ENCODE measurements at places on chromosomes 6 and 20. TPM values are rescaled to one million over a fixed set of nuclear protein-coding genes. Genes with fewer than 3 reads are reported as not detected.
A peak's percentile ranks its signal among the peaks of the same experiment; 100 is the strongest.

GRCh38 chr6:138031850-138032249 is 75.4 kb downstream of the PERP start:
- no peak for DNase-seq

GRCh38 chr6:139544701-139545057 is 170.2 kb upstream of the CITED2 start:
- no peak for DNase-seq

DNA sequence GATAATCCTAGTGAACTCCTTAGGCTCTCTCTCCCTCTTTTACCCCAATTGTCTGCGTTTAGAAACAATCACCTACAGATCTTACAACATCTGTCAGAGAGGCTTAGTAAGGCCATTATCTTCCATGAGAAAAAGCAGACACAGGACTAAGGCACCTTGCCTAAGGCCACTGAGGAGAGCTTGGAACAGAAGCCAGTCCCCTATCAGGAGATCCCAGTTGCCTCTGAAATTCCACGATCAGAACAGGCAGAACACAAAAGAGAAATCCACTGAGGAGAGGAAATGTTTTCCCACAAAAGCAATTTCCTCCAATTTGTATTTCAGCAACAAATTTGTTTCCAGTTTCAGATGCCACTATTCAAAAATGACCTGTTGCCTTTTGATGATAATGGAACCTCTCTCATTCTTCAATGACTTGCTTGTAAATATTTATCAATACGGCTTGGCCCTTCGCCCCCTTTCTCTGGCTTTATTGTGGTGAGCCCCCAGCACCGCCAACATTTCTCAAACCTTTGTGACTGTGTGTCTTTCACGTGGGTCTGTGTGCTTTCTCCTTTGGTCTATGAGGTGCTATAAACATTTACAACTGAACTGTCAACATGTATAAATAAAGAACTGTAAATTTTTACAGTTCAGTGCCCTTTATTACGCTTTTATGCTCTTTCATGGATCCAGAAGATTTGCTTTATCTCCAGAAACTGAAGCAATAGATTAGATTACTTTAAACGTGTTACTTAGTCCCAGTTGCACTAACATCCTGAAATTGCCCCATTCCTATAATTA is 187.8 kb upstream of the PHACTR1 start:
- DNase-seq, result peak; percentile 14

DNA sequence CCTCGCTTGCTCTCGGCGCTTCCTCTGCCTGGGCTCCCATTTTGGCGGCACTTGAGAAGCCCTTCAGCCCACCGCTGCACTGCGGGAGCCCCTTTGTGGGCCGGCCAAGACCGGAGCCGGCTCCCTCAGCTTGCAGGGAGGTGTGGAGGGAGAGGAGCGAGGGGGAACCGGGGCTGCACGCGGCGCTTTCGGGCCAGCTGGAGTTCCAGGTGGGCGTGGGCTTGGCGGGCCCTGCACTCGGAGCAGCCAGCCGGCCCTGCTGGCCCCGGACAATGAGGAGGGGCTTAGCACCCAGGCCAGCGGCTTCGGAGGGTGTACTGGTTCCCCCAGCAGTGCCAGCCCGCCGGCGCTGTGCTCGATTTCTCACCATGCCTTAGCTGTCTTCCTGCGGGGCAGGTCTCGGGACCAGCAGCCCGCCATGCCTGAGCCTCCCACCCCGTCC is 10.2 kb upstream of the SRPK1 start:
- DNase-seq, result no peak

GRCh38 chr20:17431621-17432364 is 99.4 kb downstream of the BFSP1 start:
- peak; percentile 51 for DNase-seq

DNA sequence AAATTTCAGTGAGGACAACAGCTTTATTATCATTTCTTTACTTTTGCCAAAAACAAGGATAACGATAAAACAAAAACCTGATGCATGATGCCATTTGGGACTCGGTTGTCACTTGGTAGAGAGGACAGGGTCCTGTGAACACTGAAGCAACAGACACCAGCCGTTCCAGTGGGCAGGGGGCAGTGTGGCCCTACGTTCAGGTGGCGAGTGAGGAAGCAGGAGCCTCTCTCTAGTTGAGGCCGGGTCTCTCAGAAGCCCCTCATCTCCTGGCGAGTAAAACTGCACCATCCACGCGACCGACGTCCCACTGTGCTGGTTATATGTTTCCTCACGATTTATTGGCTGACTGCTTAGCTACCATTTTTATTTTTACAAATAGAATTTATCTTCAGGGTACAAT is 231.6 kb downstream of the THBS2 start:
- no peak for DNase-seq

Gene ARMH2
- not detected for total RNA-seq

DNA sequence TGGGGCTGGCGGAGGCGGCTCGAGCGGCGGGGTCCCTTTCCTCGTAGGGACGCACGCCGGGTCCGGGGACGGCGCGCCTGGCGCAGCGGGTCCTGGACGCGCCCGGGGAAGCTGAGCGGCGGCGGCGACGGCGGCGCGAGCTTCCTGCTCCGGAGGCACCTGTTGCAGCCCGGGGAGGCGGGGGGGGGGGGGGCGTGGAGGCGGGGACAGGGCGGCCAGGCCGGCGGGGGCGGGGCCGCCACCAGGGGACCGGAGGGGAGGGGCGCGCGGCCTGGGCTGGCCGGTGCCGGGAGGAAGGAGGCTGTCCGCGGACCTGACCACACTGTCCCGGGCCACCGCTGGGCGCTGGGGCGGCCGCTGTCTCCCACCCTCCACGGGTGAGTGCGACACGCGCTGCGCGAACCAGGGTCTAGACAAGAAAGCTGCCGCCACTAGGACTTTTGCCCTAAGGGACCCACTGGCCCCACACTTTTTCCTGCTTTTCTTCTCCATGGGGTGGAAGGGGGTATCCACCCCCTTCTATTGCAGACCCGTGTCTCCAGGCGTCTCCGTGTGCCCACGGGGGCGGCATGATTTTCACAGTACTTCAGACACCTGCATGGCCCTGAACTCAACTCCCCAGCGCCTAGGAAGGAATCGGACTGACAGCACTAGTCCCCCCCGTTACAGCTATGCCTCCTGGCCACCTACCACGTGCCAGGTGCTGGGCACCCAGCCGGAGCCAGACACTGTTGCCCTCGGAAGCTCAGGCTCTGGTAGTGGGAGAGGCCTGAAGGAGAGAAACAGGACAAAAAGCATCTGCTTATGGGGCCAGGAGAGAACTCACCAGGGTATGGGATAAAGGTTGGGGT is at the start of gene NFATC2:
NFATC2 (minus strand) TSS at position 149 of the 851 bp plus-strand sequence. CDS start 220 bp downstream, outside the sequence.
- DNase-seq, result peak; percentile 85

DNA sequence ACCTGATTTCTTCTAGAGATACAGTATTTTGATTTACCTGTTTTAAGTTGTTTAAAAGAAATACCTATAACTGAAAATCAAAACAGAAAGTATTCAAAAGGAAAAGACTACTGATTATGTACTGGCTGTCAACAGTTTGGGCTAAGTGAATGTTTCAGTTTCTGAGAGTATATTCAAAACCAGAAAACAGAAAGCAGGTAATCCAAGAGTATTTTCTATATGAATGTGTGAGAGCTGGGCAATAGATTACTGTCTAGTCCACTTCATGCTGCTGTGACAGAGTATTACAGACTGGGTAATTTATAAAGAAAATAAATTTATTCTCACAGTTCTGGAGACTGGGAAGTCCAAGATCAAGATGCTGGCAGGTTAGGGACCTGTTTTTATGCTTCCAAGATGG is 261.0 kb downstream of the ARHGAP18 start:
- DNase-seq, result no peak

GRCh38 chr20:11521476-11522365 is 396.0 kb upstream of the BTBD3 start:
- DNase-seq, result no peak

Gene DUSP22
- total RNA-seq, result 24.2 TPM

GRCh38 chr6:168309183-168309582 is 10.4 kb downstream of the DACT2 start:
- no peak for DNase-seq

Gene PRL
- not detected for total RNA-seq

Gene LY6G6C
- not detected for total RNA-seq

Gene CST1
- not detected for total RNA-seq

Gene PARD6B
- total RNA-seq, result 28.5 TPM

DNA sequence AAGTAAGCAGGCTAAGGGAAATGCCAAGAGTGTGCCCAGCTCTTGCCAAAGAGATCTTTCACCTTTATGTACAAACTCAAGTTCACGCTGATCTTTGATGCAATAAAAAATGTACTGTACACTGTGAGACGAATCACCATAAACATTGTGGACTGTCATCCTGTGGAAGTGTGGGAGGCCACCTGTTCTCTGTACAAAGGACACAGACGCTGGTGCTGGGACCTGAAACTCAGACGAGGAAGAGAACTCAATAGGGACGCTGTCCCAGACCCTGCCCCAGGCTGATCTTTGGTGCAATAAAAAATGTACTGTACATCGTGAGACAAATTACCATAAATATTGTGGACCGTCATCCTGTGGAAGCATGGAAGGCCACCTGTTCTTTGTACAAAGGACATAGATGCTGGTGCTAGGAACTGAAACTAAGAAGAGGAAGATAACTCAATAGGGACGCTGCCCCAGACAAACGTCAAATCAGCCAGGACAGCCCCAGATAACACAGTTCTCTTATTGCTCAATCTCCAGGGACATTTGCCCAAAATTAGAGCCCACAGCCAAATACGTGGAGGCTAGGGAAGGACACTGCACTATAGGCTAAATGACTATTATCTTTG is 312.7 kb upstream of the SGK1 start:
- no peak for DNase-seq

- no peak for DNase-seq
These were observed 25.8 kb downstream of the CAP2 start for GRCh38 chr6:17419189-17419575.

DNA sequence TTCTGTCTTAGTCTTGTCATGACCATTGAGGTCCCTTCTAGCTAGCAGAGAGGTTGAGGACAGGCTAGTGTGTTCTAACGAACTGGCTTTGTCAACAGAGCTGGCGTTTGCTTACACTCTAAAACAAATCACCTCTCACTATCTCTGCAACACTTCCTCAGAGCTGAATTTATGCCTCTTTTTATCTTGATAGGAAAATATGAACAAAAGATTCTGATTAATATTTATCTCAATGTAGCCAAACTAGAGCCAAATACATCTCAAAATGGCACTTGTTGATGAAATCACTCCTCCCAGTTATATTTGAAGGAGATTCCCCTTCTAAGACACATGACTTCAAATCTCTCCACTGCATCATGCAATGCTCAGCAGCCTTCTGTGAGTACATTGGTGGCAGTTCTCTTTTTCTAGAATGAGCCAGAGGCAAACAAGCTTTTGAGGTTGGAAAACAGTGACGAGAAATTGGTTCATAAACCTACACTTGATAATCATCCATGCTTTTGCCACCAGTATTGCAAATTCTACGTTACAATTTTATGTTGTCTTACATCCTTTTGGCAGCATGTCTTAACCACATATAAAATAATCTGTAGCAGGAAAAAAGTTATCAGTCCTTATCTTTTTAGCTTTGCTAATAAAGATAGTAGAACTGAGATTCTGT is 615.7 kb upstream of the CITED2 start:
- no peak for DNase-seq

- no peak for DNase-seq
These were observed 35.9 kb downstream of the ATP9A start for GRCh38 chr20:51732096-51732791.

GRCh38 chr20:53302695-53303412 is 290.8 kb downstream of the ZNF217 start:
- no peak for DNase-seq

DNA sequence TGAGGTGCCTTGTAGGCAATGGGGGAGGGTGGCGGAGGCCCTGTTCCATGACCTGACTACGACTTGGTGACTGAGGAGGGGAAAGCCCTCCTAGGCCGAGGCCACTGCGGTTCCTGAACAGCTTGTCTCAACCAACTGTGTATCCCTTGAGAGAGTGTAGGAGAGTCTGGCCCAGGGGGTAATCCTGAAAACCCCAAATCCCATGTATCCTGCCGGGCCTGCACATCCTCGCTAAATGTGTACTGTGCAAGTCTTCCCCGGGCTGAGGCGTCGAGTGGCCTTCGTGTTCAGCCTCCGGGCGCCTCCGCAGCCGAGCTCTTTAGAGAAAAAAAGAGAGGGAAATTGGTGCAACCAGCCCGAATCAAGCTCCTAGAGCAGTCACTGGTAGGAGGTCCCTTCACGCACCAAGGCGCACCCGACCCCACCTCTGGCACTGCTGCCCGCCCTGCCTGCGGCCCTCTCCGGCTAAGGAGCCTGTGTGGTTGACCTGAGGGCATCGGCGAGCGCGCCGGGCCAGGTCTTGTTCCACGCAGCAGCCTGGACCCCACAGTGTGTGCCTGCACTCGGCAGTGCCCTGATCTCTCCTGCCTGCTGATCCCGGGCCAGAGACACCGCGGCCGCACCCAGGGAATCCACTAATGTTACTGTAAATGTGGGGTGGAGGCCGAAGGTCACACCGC is 7.3 kb downstream of the SIM1 start:
- no peak for DNase-seq

GRCh38 chr6:74807674-74808073 is 398.2 kb downstream of the COL12A1 start:
- no peak for DNase-seq

- DNase-seq, result no peak
These were observed 30.5 kb upstream of the KCNB1 start for GRCh38 chr20:49513009-49513408.
